ENCODE measurements at places on chromosomes 16 and 17.

DNA sequence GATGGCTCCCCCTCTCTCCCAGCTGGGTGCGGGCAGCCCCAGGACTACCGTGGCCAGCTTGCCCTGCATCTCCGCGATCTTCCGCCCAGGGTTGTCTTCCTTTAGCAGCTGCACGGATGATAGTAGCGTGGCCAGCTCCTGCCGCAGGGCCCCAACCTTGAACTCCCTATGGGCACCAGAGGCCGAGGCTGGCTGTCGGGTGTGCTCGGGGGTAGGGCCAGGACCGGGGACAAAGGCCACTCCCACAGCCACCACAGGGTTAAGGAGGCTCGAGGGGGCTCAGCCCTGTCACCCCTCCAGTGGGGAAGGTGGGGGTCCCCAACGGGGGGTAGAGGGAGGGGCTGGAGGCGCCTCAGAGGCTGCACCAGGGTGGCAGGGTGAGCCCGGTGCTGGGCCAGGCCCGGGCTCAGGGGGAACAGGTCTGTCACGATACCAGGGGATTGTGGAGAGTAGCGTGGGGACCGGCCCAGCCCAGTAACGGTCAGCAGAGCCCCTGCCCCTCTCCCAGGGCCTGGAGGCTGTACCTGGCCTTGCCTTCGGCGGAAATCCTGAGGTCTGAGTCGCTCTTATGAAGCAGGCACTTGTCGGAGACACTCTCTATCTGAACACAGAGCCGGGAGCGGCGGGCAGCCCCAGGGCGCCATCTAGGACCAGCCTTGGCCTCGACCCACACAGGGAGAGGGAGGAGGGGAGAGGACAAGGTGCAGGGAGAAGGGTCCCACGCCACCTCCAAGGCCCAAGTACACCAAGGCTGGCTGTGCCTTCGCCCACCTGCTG is 5.2 kb downstream of the PERCC1 start:
- no peak for DNase-seq

GRCh38 chr17:2724784-2725164 is 13.2 kb upstream of the CLUH start:
- peak; percentile 8 for DNase-seq

DNA sequence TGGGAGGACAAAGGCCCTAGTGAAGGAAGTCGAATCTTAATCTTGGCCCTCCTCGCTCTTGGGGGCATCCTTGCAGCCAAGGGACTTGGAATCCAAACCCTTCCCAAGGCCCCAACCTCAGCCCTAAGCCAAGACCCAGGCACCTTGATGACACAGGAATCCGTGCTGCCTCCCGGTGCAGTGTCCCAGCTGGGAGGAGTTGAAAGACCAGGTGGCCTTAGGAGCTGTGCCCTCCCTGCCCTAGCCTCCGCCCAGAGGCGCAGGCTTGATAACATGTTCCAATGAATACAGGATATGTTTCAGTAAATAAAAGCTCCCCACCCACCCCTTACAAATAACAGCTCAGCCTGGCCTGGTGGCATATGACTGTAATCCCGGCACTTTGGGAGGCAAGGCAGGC is at the start of gene CHST5:
Gene CHST5 (minus strand): TSS at position 208 of the 400 bp plus-strand sequence. CDS start 5,724 bp downstream, outside the sequence.
- DNase-seq = no peak

DNA sequence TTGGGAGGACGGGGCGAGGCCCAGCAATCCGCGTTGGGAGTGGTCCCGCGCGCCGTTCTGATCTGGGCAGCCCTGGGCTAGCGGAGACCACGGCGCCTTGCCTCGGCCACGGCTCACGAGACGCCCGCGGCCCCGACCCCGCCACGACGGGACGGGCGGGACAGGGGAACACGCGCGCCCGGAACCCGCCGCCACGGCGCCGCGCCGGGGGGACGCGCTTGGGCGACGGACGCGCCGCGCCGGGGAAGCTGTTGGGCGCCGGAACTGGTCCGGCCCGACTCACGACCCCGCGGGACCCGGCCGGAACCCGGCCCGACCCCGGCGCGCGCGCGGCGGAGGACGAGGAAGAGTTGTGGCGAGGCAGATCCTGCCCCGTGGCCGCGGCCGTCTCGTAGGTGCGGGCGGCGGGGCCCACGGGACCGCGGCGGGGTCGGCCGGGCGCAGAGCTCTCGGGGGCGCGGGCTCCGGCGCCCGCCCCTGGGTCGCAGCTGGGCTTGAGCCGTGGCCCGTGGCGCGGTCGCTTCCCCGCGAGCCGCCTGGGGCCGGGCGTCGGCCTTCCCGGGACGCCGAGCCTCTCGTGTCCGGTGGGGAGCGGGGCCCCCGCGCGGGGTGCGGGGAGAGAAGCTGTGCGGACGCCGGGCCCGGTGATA is at the start of gene ACSF3:
Gene ACSF3 (plus strand): TSS at position 251 of the 650 bp plus-strand sequence. CDS start 6,830 bp downstream, outside the sequence.
- DNase-seq = peak; percentile 57

- DNase-seq = no peak
Observed at GRCh38 chr16:61332461-61332860, 703.8 kb downstream of the CDH8 start.

DNA sequence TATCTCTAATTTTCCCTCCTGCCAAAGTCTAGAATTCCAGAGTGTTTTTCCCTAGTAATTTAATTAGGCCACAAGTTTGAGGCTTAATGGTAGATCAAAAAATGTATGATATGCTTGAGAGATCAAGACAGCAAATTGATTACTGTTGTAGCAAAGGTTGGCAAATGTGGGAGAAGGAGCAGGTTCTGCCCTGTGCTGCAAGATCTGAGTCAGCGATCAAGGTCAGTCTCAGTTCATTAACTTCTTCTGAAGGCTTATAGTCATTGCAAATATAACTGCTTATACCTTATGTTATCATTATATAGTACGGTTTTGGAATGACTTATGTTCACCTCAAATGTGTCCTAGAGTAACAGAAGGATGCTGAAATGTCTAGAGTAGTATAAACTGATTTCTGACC is 231.1 kb upstream of the TBX2 start:
- DNase-seq = no peak

GRCh38 chr16:57754354-57755060 is 18.9 kb downstream of the KATNB1 start:
- DNase-seq = no peak

- no peak for DNase-seq
Observed at GRCh38 chr17:50319306-50320004, 26.5 kb upstream of the XYLT2 start.

GRCh38 chr17:37422971-37423625 is 16.4 kb downstream of the TADA2A start:
- no peak for DNase-seq

DNA sequence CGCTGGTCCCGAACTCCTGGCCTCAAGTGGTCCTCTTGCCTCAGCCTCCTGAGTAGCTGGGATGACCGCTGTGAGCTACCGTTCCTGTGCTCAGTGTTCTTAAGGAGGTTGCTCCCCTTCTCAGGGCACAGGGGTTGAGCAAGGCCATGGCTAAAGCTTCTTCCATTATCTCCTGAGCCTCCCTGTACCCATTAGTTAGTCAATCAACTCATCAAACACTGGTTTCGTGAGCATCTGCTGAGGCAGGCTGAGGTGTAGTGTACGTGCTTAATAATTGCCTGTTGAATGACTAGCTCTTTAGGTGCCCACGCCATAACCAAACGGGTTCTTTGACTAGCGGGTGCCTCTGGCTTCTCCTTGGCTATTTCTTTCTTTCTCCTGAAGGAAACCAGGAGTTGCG is 11.7 kb downstream of the SGCA start:
- DNase-seq = no peak

GRCh38 chr17:63881935-63882601 is at the start of gene GH2:
TSS of gene GH2 (minus strand) at chr17:63881944. CDS start at chr17:63881801, 143 bp downstream.
- DNase-seq = peak; percentile 51

DNA sequence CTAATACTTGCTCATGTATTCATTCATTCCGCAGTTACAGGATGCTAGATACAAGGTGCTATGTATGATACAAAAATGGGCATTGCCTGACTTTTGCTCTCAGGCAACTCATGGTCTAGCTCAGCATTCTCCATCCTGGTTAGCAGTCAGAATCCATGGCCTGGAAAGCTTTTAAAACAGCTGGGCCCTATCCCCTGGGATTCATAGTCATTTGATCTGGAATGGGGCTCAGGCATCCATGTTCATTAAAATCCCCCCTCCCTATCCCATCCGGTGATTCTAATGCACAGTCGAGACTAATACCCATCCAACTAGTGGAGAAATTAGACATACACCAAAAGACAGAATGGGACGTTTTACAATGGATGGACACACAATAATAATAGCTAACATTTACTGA is 104.1 kb upstream of the TMEM132E start:
- DNase-seq = no peak

DNA sequence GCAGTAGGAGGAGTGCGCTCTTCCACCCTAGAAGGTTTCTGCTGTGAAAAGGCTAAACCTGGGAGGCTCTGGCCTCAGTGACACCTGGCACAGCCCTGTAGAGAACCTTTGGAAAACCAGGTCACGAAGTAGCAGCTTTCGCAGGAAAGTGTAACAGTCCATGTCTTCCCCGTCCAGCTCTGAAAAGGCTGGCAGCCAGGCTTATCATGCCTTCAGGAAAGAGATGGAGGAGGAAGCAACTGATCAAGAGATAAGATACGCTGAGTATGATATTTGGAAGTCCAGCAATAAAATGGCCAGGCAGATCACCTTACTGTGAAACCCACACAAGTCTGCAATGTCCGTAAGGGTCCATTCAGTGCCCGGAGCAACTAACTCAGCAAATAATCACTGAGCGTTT is 22.3 kb downstream of the TUBD1 start:
- DNase-seq = no peak

- no peak for DNase-seq
Observed at GRCh38 chr16:1330260-1330914, 3.1 kb upstream of the BAIAP3 start.

DNA sequence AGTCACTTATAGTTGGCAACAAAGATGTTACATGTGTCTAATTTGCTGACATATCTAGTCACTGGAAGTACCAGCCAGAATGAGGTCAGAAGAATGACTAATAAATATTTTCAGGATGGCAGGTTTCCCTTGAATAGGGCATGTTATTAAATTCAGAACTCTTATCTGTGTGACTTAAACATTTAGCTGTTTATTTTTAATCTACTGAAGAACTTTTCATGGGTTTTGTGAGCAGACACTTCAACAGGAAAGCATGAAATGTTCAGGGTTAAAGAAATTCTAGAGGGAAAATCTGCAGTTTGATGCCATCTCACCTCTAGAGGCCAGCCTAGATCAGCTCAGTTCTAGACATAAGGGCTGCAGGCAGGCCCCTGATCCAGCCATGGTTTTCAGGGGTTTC is 13.2 kb downstream of the JPT2 start:
- DNase-seq = no peak

- DNase-seq = peak; percentile 35
Observed at GRCh38 chr17:1229349-1229899, 40.8 kb upstream of the BHLHA9 start.

DNA sequence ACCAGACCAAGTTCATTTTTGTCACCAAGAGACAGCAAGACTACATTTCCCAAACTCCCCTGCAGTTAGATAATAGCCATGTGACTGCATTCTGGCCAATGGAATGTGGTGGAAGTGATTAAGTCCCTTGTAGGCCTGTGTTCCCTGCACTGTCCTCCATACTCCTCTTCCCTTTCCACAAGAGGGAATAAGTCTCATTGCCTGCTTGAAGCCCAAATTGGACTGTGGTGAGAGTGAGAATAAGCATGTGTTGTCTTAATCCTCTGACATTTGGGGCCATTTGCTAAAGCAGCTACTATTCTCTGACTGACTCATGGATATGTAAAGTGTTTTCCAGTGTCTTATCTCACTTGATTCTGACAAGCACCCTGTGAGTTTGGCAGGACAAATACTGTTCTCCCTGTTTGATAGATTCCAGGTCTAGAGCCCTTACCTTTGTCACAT is 20.7 kb downstream of the PIK3R6 start:
- no peak for DNase-seq

DNA sequence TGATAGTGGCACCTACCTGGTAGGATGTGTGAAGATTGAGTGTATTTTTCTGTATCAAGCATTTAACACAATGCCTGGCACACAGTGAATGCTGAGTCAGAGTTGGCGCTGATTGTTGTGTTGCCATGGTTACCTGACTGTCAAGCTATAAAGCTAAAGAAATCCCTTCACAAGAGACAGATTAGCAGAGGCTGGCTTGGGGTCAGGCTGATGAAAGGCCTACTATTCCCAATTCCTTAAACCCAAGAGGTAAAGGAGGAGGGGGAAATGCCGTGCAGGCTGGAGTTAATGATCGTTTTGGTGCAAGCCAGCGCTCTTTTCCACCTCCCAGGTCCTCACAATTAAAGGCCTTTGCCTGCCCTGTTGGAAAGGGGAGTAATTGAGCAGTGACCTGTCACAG is 5.9 kb downstream of the CLEC19A start:
- no peak for DNase-seq

- DNase-seq = no peak
Observed at GRCh38 chr16:46620266-46621005, 743 bp downstream of the SHCBP1 start.

DNA sequence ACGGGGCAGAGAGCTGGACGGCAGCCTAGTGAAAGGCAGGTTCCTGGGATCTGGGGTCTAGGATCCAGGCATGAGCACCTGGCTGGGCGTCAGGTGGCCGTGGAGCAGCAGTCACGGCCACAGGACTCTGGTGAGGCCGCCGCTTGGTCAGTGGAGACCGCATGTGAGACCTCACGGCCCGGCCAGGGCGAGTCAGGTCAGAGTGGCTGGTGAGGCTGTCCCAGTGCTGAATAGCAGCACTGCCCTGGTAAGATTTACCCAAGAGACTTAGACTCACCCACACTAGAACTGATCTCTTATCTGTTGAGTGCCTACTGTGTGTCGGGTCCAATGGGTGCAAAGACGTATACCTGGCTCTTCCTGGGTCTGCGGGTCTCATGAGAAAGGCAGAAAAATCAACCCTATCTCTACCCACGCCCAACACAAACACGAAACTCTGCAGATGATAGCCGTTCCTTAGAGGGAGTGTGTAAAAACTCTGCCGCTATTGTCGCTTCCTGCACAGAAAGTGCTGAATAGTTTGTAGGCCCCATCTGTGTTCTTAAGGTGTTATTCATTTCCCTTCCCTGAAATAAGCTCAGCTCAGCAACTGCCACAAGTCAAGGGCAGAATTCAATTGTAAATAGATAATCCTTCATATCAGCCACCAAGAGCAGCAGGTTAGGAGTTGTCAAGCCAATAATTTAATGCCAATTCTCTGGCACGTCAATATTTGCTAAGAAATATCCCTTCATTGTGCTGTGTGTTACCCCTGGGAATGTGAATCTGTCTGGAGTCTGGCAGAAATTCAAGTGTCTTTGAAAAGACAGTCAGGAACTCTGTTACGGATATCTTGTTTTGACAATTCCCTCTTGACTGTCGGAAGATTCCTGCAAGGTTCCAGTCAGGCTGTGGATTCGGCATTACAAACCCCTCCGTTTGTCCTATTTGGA is 240.0 kb downstream of the NTN1 start:
- no peak for DNase-seq

- no peak for DNase-seq
Observed at GRCh38 chr17:6572972-6573370, 16.6 kb upstream of the PITPNM3 start.

DNA sequence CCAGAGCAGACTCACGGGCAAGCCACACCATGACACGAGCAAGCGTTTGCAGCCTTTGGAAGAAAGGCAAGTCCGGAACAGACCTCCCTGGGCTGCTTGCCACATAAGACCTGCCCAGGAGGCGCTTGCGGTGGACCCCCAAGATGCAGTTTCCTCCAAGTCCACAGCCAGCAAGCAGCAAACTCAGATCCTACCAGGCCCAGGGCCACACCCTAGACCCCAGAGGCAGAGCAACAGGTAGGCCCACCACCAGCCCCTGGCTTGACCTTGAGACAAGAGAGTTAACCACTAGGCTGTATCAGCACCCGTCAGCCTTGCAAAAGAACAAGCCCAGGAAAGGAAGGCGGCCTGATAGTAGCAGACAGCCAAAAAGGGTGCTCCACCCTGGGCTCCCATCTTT is 2.3 kb downstream of the FAAP100 start:
- no peak for DNase-seq

All from CD4-positive, alpha-beta T cell treated with Interleukin-4 for 4 hours (primary cell).